ENCODE measurements at places on chromosomes 2 and 18.

DNA sequence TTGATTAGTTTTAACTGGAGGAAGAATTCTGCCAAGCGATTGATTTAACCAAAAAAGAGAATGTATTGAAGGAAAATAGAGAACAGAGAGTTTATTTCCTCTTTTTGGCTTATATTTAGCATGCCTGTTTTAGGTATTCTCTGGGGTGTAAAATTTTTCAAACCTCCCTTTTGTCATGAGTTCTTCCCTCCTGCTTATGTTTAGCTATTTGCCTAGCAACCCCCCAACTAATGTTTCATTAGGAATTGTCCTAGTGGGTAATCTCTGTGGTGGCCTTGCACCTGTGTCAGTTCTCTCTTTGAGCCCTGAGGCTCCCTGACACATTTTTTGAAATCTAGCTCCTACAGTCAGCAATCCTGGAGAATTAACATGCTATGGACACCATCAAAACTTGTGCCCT is 12.5 kb upstream of the REG1B start:
- no peak for DNase-seq

- no peak for DNase-seq
These were observed 65.1 kb downstream of the SLC4A3 start for GRCh38 chr2:219692521-219692920.

- peak; percentile 11 for DNase-seq
These were observed 469.0 kb downstream of the EPHA4 start for GRCh38 chr2:221102896-221103688.

DNA sequence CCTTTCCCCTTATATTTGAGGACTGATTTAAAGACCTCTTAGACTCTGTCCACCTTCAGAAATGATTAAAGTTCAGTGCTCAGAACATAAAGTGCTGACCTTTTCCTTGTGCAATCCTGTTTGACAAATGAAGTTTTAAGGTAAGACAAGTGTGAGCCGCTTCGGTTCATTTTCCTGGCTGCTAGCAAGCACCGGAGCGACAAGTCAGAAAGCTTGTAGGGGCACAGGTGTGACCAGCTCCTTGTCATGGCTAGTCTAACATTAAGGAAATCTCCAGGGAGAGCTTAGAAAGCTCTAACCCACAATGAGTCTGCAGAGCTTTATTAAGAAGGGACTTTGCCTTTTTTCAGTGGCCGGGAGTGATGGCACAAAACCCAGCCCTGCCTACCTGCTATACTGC is 2.3 kb upstream of the NCKAP5 start:
- no peak for DNase-seq

- DNase-seq, result no peak
These were observed 444.9 kb upstream of the MAP2 start for GRCh38 chr2:208978946-208979345.

GRCh38 chr2:141380008-141380979 is 750.5 kb downstream of the LRP1B start:
- DNase-seq, result no peak

DNA sequence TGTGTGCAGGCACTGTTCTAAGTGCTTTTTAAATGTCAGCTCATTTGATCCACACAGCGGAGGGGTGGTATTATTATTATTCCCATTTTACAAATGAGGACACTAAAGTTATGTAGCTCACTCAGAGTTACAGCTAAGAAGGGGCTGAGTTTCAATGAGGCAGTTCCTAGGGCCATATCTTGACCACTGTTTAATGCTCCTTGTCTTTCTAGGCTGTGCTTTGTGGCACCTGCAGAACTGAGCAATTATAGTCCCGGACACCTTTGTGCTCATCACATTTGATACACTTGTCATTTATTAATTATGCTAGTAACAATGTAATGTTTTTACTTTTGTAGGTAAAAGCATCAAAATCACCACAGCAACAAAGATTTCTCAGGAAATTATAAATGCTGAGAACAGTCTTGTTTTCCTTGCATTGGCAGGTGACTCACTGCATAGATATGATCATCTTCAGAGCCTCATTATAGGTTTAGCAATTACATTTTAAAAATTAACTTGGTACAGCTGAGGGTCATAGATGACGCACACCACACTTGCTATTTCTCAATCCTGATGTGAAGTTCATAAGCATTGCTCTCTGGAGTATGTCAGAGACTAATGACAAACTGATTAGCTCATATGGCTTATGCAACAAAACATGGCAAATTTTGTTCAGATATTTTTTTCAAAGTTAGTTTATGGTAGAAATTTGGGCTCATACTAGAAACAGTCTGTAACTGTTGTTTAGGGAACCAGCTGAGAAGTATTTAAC is 366.8 kb downstream of the TGIF1 start:
- DNase-seq, result no peak

DNA sequence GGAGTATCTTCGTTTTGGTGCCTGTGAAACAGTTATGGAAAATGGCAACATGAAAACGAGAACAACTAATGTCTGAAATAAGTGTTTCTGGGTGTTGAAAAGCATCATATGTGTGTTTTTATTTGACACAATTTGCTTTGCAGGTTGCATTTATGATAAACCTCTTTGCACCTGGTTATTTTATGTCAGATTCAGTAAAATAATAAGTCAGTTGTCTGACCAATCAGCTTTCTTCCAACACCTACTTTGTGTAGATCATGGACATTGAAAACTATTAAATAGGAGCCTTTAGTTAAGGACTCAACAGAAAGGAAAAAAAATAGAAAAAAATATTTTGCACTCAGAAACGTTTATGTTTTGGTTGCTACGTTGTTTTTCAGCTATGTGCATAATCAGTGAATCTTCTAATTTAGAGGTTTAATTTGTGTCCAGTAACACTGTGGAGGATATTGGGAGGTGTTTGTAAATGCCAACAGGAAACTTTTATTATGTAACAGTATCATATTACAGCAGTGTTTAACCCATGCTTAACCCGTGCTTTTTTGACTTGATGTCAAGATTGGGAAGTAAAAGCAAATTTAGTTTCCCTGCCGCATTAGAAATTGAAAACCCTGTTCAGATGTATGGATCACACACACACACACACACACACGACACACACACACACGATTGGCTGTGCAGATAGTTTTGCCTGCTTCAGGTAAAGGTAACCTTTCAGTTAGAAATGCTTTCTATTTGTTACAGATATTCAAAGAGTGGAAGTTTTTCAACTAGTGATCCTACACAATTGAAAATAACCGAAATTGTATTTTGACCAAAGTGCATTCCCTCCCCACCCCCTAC is 2.6 kb downstream of the PKP4 start:
- DNase-seq, result no peak

Measured in activated CD4-positive, alpha-beta T cell treated with anti-CD3 and anti-CD28 coated beads, Interleukin-2, amount 10 ng/mL, durations not matched to agents 7 days and 5 days (primary cell).